ENCODE measurements at places on chromosomes 6 and 20.
A peak's percentile ranks its signal among the peaks of the same experiment; 100 is the strongest.

- no peak for DNase-seq
Observed at GRCh38 chr6:90068264-90068663, 174.0 kb downstream of the GJA10 start.

DNA sequence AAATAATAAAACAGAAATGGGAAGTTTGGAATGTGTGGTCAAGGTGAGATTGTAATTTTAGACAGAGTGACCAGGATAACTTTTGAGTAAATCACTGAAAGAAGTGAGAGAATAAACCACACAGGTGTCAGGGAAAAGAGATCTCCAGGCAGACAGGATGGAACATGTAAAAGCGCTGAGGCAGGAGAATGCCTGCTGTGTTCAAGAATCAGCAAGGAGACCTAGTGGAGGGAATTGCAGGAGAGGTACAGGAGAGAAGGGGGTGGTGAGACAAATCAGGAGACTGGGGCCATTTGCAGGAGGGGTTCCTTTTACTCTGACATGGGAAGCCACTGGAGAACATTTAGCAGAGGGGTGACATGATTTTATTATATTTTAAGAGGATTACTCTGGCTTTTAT, 456.7 kb downstream of the NKAIN2 start:
- DNase-seq: no peak

GRCh38 chr6:31243508-31243907, 28.4 kb downstream of the HLA-C start:
- no peak for DNase-seq

- peak; percentile 73 for DNase-seq
Observed at GRCh38 chr6:87473419-87473903, 687 bp downstream of the SLC35A1 start.

DNA sequence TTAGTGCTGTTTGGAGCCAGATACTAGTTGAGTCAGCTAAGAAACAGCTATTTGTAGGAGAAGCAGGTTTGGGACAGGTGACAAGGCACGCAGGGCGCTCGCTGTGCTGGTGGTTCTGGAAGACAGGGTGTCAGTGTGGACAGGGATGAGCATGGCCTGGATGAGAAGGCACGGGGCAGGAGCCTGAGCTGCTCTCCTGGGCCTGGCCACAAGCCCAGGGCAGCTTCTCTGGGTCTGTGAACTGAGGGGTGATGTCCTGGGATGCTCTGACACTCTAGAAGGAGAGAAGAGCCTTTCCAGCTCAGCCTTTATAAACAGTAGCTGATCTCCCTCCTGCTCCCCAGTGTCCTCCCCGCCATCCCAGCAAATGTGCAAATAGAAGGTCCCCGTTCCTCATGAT, 37.9 kb downstream of the PLG start:
- no peak for DNase-seq

GRCh38 chr20:2838170-2838797, 2.2 kb downstream of the PCED1A start:
- no peak for DNase-seq

GRCh38 chr6:98836025-98836961, 1.9 kb downstream of the POU3F2 start:
- no peak for DNase-seq

DNA sequence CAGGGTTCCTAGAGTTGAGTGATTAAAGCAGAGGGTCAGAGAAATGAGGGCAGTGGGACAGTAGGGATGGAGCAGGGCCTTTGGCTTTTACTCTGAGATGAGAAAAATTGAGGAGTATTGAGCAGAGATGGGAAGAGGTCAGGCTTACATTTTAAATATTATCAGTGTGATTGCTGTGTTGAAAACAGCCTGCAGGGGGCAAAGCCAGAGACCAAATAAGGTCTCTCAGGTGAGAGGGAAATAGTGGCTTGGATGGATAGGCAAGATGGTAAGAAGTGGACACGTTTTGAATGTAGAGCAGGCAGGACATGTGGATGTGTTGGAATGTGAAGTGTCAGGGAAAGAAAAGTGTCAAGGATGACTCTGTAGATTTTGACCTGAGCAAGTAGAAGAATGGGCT, 105.0 kb upstream of the MAP3K7 start:
- DNase-seq: no peak

GRCh38 chr6:56853541-56853940, 101.4 kb upstream of the BEND6 start:
- no peak for DNase-seq

DNA sequence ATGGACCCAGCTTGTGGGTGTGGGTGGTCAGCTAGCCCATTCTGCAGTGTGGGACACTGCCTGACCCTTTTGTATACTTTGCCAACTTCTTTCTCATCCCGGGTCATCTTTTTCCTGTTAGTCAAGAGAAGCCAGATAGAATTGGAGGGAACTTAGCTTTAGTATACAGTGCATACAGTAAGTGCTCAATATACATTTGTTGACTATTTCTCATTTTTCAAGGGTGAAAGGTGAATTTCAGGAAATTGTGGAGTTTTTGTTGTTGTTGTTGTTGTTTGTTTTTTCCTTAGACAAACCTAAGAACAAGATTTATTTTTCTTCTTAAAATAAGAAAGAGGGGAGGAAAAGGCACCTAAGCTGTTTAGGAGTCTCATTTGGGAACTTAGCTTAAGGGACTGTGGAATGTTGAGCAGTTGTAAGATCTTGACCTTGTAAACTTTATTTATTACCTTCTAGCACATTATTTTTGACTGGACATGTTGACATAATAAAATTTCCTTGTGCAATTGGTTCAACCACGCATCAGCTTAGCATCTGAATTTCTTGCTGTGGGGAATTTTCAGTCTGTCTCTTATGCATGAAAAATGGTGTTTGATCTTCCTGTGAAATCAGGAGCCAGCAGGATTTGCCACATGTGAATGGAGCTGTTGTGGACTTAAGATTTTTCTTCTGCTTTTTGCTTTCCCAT, 113.6 kb downstream of the ARID1B start:
- DNase-seq: no peak

DNA sequence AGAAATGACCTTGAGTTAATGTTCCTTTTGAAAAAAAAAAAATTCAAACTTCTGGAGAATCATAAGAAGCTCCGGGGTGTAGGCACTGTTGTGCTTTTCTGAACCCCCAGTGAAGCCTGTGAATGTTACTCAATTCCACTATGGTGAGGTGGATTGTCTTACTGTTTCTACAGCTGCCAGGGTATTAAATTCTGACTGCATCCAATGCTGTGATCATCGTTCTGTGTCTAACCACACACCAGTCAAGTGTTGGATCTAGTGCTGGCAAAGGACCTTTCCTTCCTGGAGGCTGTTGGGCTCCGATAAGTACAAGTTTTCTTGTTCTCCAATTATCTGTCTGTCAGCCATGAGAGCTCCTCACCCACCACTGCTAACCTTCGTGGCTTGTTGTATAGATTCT, 162.0 kb upstream of the EPHA7 start:
- DNase-seq: no peak

All from T-helper 1 cell (primary cell).